ENCODE measurements at places on chromosomes 3 and 15. TPM values are rescaled to one million over a fixed set of nuclear protein-coding genes. Genes with fewer than 3 reads are reported as not detected.

C3orf85 gene
- total RNA-seq: not detected

SPTBN5 gene
- total RNA-seq: 2.7 TPM

PIERCE2 gene
- total RNA-seq: 2.2 TPM

ROPN1 gene
- not detected for total RNA-seq

CYP11A1 gene
- 5.2 TPM for total RNA-seq

POC1A gene
- total RNA-seq: 8.7 TPM

BOC gene
- 85.3 TPM for total RNA-seq

DNA sequence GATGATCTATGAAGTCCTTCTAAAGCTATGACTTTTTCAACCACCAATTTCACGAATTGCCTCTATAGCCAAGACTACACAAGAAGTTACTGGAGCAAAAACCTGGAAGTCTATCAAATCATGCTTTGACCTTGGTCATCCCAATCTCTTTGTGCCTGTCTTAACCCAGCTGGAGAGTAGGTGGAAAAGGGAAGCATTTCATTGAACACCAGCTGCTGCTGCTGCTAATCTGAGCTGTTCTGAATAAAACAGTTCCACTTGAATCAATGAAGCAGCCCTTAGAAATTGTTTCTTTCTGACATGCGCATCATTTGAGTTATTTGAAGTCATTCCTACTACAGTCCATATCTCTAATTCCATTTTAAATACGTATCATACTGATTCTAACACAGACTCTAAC, 7.3 kb upstream of the UBE3A start:
- no peak for DNase-seq
- H3K27ac ChIP-seq: no peak overlapping the region
- no peaks in the 10 kb centered on the region for H3K36me3 ChIP-seq
- H3K27me3 ChIP-seq: no peaks in the 10 kb centered on the region
- no peaks in the 10 kb centered on the region for H3K4me1 ChIP-seq

DNA sequence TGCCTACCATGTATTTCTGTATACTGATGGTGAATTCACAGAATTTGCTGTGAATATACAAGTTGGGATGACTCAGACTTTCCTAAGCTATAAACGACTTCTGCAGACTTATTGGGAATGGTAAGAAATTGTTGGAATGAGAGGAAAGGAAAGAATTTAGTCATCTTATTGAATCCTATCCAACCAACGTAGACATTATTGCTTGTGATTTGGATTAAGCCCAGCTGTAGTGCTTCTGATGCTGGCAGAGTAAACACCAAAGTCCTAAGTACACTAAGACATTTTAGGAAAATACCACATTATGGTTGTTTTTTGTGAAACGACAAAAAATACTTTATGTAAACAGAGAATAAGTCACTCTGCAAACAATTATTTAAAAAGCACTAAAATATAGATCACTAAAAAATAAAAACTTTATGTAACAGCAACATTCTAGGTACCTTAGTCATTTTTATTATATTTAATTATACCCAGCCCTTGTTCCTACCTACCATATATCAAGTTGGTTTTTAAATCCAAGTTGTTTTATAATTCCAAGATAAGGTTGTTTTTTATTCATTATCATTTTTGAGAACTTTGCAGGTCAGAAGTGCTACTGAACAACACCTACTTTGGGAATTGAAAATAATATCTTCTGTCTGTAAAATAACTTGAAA, 99.2 kb upstream of the MLF1 start:
- H3K27ac ChIP-seq: no peak overlapping the region
- DNase-seq: no peak
- no peaks in the 10 kb centered on the region for H3K4me1 ChIP-seq
- H3K27me3 ChIP-seq: no peaks in the 10 kb centered on the region

GRCh38 chr15:80127911-80128310, 24.9 kb upstream of the FAH start:
- H3K27ac ChIP-seq: no peak overlapping the region
- no peak overlapping the region for H3K4me3 ChIP-seq
- H3K36me3 ChIP-seq: peaks cover 43% of the 10 kb centered on the region
- no peaks in the 10 kb centered on the region for H3K4me1 ChIP-seq
- no peak for DNase-seq

DNA sequence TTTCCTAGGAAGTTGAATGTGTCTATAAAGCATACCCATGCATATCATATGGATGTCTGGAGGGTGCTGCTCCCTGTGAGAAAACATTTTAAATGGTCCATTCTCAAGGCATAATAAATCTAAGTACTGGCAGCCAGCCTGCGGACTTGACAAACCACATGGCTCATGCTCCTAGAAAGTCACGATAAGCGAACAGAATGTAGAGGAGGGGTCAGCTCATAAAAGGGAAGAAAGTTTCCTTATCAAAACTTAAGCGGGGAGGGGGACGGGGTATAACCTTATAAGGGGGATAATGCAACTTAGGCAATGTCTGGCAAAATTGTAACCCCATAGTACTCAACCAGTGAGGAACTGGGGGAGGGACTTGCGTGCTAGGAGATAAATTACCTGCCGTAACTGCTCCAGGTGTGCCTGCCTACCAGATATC, 159.8 kb upstream of the LMCD1 start:
- H3K4me3 ChIP-seq: peak overlapping the region; percentile 34
- peaks cover 31% of the 10 kb centered on the region for H3K4me1 ChIP-seq
- H3K27me3 ChIP-seq: peaks cover 2% of the 10 kb centered on the region
- DNase-seq: no peak
- H3K27ac ChIP-seq: peak overlapping the region; percentile 63

- H3K27me3 ChIP-seq: no peaks in the 10 kb centered on the region
- peak overlapping the region; percentile 54 for H3K27ac ChIP-seq
- DNase-seq: no peak
- no peaks in the 10 kb centered on the region for H3K36me3 ChIP-seq
- H3K4me3 ChIP-seq: no peak overlapping the region
Measured at GRCh38 chr15:47384341-47384740, 333.0 kb upstream of the SEMA6D start.

DNA sequence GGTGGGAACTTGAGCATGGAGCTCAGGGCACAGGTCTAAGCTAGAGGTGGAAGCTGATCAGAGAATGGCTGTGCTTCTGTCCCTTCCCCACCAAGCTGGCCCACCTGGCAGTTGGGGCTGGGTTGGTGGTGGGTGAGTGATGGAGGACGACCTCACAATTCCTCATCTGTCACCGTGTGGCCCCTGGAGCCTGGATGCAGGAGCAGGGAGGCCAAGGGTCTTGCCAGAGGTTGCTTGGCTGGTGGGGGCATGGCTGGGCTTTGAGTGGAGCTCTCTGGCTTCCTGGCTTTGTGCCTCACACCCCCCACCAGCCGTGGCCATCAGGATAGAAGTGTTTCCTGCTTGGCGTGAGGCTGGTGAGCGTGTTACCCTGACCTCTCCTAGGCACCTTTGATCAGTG, 36.0 kb downstream of the FBLN2 start:
- no peaks in the 10 kb centered on the region for H3K36me3 ChIP-seq
- H3K27ac ChIP-seq: no peak overlapping the region
- H3K4me1 ChIP-seq: peaks cover 33% of the 10 kb centered on the region
- no peaks in the 10 kb centered on the region for H3K27me3 ChIP-seq
- no peak for DNase-seq

DNA sequence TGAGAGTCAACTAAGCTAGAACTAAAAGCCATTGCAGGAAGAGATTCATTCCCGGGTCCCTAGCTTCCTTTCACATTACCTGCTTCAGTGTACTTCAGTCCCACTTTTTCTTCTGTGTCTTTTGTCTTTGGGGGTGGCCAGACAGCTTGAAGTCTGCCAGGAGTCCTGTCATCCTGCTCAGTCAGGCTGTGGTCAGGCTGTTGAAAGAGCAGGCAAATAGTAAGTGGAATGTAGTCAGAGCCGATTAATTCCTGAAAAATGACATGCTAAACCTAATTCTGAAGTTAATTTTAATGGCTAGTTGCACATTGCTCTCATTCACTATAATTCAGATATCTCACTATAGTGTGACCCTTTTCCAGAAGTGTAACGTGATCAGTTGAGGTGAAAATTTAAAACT, 129.6 kb downstream of the FMN1 start:
- DNase-seq: no peak
- H3K27me3 ChIP-seq: peaks cover 47% of the 10 kb centered on the region
- peaks cover 44% of the 10 kb centered on the region for H3K4me1 ChIP-seq
- H3K36me3 ChIP-seq: no peaks in the 10 kb centered on the region

GRCh38 chr3:23669541-23670255, 136.1 kb upstream of the UBE2E1 start:
- H3K27me3 ChIP-seq: no peaks in the 10 kb centered on the region
- H3K4me3 ChIP-seq: no peak overlapping the region
- H3K36me3 ChIP-seq: no peaks in the 10 kb centered on the region
- H3K27ac ChIP-seq: no peak overlapping the region
- H3K4me1 ChIP-seq: peaks cover 11% of the 10 kb centered on the region

DNA sequence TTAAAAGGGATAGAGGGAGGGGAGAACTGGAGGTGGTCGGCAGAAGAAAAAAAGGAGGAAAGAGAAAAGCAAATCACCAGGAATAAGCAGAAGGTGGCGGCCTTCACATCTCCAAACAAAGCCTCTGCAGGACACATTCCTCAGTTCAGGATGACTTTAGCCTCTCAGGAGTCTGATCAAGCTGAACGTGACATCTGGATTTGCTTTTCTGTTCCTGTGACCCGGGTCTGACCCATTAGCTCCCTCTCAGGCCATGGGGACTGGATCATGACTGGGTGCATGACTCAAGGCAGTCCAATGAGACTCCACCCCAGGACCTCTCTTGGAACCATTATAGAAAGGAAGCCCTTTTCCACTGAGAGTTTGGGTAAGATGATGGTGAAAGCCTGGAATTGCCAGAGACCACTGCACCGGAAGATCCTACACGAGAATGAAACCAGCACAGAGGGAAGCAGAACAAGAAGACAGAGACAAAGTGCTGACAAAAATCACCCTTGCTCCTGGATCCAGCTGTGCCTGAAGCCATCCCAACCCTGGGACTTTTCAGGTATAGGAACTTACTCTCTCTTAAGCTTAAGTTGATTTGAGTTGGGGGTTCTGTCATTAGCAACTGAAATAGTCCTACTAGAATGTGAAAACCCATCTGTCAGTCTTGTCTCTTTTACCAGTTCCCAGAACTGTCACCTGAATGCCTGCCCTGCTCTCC, 45.4 kb upstream of the RAD18 start:
- no peaks in the 10 kb centered on the region for H3K27me3 ChIP-seq
- no peak for DNase-seq
- peaks cover 67% of the 10 kb centered on the region for H3K36me3 ChIP-seq

GRCh38 chr3:100023595-100023994, 90.7 kb downstream of the FILIP1L start:
- no peak for DNase-seq
- peak overlapping the region; percentile 93 for H3K27ac ChIP-seq
- no peak overlapping the region for H3K4me3 ChIP-seq
- no peaks in the 10 kb centered on the region for H3K27me3 ChIP-seq
- no peaks in the 10 kb centered on the region for H3K36me3 ChIP-seq

GRCh38 chr15:68369931-68370767, 61.8 kb downstream of the ITGA11 start:
- no peak for DNase-seq
- H3K4me3 ChIP-seq: no peak overlapping the region
- H3K27me3 ChIP-seq: peaks cover 15% of the 10 kb centered on the region
- H3K27ac ChIP-seq: no peak overlapping the region

- H3K4me3 ChIP-seq: no peak overlapping the region
- peaks cover under 1% of the 10 kb centered on the region for H3K4me1 ChIP-seq
- no peak overlapping the region for H3K27ac ChIP-seq
- H3K36me3 ChIP-seq: peaks cover 2% of the 10 kb centered on the region
- H3K27me3 ChIP-seq: no peaks in the 10 kb centered on the region
- DNase-seq: no peak
Measured at GRCh38 chr3:38148311-38148882, 9.9 kb downstream of the MYD88 start.

DNA sequence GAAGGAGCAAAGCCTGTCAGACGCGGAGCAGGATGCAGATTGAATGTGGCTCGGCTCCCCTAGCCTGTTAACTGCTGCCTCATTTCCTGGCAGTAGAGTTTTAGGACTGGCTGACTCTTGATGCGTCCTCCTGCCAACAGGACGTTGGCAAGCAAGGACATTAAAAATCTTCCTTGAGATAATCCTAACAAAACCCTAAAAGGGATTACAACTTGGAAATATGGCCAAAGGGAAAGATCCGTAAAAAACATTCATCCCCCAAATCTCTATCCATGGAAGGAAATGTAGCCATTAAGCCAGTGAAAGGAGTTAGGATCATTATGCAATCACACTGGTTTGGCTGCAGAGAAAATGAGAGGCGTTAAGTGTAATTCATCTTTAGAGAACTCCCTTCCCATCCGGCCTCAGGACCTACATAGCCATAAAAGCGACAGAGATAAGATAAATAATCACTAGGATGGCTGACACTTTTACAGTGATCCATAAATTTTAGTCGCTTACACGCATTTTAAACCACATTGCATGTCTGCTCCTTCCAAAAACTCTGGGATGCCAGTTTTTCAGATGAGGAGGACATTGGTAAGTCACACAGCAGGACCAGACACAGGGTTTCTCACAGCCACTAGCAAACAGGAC, 44.5 kb upstream of the C3orf80 start:
- H3K36me3 ChIP-seq: no peaks in the 10 kb centered on the region
- DNase-seq: no peak
- peaks cover 10% of the 10 kb centered on the region for H3K4me1 ChIP-seq
- H3K27me3 ChIP-seq: peaks cover 20% of the 10 kb centered on the region
- H3K4me3 ChIP-seq: no peak overlapping the region

DNA sequence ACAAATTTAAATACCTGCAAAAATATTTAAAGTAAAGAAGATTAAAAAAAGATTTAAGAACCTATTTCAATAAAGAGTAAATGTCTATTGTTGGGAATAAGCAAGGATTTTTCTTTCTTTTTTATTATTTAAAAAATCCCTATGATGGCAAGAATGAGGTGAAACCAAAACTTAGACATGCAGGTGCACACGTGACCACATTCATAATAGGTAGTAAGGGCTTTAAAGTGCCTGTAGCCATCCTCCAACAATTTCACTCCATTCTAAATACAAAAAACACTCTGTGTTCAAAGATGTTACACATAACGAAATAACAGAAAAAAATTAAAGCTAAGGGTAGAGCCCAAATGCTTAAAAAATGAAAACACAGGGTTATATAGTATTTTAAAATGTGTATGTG, 74.0 kb downstream of the FBN1 start:
- no peaks in the 10 kb centered on the region for H3K27me3 ChIP-seq

DNA sequence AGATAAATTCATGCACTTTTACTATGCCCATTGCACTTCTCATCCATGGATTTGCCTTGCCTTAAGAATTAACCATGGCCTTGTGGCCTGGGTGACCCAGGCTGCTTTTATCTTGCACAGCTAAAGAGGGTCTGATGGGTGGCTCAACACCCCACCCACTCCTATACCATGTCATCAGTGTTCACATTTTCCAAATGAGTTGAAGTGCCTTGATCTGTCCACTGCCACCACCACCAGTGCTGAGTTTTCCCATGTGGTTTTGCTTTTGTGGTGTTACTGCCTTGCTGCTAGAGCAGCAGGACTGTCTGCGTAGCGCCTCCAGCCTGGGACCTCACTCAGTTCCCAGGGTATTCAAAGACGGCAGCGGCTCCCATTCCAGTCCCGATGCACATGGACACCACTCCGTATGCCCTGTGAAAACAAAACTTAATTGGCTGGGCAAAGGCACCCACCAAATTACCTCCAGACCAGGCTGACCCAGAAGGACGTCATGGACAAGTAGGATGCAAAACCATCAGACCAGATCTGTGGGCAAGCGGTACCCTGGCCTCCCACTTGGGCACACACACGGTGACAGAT, 14.1 kb downstream of the ACAA1 start:
- no peak overlapping the region for H3K27ac ChIP-seq
- peaks cover 24% of the 10 kb centered on the region for H3K36me3 ChIP-seq
- H3K4me1 ChIP-seq: no peaks in the 10 kb centered on the region
- H3K27me3 ChIP-seq: no peaks in the 10 kb centered on the region
- H3K4me3 ChIP-seq: no peak overlapping the region

GRCh38 chr3:197398286-197398878, 100.0 kb upstream of the DLG1 start:
- no peak overlapping the region for H3K27ac ChIP-seq
- H3K4me3 ChIP-seq: no peak overlapping the region
